WERI-Rb-1 (cell line): ENCODE measurements at places on chromosomes 1 and 21.

DNA sequence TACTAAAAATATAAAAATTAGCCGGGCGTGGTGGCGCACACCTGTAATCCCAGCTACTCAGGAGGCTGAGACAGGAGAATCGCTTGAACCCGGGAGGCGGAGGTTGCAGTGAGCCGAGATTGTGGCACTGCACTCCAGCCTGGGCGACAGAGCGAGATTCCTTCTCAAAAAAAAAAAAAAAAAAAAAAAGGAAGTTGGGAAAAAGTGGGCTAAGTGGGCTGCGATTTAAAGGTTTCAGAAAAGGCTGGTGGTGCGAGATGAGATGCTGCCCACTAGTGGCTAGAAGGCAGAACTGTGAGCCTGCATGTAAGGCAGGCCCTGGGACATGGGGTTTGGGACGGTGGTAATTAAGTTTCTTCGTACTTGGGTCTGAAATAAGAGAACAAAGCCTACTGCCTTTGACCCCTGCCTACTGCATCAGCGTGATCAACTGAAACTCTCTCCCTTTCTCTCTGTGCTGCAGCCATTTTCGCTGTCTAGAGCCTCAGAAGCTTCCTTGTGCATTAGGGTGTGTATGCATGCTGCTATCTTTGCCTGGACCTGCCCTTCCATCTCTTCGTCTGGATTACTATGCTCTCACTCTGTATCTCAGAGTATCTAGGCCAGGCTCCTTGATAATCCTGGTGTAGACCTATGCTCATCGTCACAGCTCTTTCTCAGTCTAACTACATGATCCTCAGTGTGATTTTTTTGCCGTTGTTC lies 12.4 kb downstream of the FMOD start:
- peak; percentile 87 for DNase-seq

DNA sequence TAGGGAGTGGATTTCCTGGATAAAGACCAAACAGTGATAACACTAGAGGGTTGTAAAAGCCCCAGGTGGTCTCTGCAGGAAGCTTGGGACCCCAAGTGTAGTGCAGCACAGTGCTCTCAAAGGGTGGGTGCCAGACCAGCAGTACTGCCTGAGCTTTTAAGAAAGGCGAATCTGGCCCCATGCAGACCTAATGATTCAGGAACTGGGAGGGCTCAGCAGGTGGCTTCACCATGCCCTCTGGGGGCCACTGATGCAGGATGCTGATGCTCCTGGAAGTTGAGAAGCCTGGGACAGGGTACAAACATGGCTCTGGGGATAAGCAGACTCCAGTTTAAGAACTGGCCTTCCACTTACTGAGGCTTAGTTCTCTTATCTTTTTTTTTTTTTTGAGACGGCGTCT lies 29.1 kb upstream of the NEK2 start:
- no peak for DNase-seq

DNA sequence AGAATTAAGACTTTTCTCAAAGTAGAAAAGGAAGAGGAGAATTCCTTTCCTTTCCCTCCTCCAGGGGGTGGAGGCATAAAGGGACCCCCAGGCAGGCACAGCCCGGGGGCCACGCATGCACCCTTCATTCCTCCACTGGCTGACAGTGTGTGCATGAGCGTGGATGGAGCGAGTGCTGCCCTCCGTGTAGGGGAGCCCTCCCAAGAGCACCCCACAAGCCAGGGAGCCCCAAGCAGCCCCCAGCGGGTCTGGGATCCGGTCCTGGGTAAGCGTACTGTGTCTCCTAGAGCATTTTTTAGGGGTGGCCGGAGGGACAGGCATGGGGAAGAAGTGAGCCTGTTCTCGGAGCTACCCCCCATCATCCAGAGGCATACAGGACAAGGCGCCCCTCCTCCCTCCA lies 120.5 kb downstream of the SIK1 start:
- no peak for DNase-seq

- peak; percentile 86 for DNase-seq
Measured at GRCh38 chr1:27858072-27858948, 14.0 kb upstream of the THEMIS2 start.

DNA sequence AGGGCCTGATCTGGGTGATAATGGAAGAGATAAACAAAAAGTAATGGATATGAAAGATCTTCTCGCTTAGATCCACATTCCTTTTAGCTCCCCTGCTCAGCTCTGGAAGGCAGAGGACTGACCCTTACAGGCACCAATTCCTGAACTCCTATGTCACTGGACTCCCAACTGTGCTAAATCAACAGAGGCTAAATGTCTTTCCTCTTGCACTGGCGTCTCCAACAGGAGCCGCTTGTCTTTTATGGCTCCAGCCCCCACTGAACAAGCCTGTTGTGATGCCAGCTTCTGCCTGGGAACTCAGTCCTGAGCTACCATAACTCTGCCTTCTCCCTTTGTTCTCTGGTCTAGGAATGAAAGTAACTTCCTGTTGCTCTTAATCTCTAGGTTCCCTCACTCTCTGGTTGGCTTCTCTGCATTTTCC lies 142.1 kb upstream of the COL11A1 start:
- DNase-seq = no peak

DNA sequence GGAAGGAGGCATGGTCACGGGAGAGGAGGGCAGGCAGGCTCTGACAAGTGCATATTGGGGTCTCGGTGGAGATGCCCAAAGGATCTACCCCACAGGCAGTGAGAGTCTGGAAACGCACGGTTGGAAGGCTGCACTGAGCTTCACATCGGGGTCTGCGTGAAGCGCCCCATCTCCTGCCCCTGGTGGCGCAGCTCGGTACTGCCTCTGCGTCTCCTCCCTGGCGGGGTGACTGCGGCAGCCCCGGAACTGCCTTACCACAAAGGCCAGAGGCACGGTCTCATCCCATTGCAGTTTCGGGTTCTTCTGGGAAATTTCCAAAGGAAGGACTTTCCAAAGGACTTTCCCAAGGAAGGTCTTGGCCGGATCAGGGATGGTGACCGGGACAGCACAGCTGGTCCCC lies 69.2 kb upstream of the AJAP1 start:
- peak; percentile 25 for DNase-seq

- peak; percentile 38 for DNase-seq
Measured at GRCh38 chr1:98761219-98761865, 99.8 kb downstream of the SNX7 start.

GRCh38 chr21:28431527-28432200 lies 561.0 kb downstream of the LTN1 start:
- no peak for DNase-seq
